ENCODE measurements at places on chromosomes 3 and 15. TPM values are rescaled to one million over a fixed set of nuclear protein-coding genes. Genes with fewer than 3 reads are reported as not detected.

DNA sequence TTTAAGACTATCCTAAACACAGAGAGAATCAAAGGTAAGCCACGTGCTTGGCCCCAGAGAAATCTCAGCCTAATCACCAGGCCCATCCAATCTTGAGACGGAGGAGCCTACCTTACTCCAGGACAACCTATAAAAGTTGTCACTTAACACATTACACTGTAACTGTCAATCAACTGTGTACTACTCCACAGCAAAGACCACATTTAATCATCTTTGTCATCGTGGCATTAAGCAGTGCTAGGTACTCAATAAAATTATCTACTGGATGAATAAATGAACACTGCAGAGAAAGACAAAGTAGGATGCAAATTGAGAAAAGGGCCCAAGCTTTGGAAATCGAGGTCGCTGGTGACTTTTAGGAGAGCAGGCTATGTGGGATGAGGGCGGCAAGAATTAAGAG is 466.7 kb downstream of the SHQ1 start:
- no peaks in the 10 kb centered on the region for H3K27me3 ChIP-seq
- H3K4me3 ChIP-seq: no peak overlapping the region
- no peak for DNase-seq

ACVR2B gene
- total RNA-seq: 6.6 TPM

DNA sequence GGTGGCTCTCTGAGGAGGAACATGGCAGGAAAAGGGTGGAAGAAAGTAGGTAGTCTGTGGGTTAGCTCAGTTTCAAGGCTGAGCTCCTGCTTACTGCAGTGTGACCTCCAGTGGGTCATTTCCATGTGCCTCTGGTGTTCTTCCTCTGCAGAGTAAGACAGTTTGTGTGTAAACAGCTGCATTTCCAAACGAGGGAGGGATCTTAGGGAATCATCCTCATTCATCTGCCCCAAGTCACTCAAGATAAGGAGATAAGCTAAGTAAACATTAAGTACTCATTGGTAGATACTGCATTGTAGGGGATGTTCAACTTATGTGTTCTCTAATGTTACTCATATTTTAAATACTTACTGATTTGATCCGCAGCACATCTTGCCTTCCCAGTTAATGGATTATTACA is 83.6 kb downstream of the CLSTN2 start:
- no peak overlapping the region for H3K27ac ChIP-seq
- H3K27me3 ChIP-seq: no peaks in the 10 kb centered on the region
- H3K36me3 ChIP-seq: no peaks in the 10 kb centered on the region
- DNase-seq: no peak
- H3K4me3 ChIP-seq: no peak overlapping the region

DNA sequence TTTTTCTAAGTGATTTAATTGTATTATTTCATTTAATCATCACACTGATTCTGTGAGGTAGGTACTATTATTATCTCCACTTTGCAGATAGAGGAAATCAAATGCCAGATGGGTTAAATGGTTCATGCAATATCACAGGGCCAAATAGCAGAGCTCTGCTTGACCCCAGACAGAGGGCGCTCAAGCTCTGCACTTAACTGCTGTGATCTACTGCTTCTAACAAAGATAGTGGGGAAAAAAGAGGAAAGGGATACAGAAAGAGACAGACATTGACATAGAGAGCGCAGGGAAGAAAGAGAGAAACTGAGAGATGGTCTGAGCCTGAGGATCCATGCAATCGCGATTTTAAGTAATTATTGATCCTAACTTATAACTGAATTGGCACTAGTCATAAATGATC is 279.1 kb upstream of the THRB start:
- H3K4me1 ChIP-seq: no peaks in the 10 kb centered on the region
- DNase-seq: no peak
- no peaks in the 10 kb centered on the region for H3K27me3 ChIP-seq
- H3K4me3 ChIP-seq: no peak overlapping the region
- H3K36me3 ChIP-seq: no peaks in the 10 kb centered on the region

CLDN16 gene
- not detected for total RNA-seq

MYLK gene
- total RNA-seq: 0.06 TPM

SPTSSB gene
- not detected for total RNA-seq

SFMBT1 gene
- total RNA-seq: 32.8 TPM

DNA sequence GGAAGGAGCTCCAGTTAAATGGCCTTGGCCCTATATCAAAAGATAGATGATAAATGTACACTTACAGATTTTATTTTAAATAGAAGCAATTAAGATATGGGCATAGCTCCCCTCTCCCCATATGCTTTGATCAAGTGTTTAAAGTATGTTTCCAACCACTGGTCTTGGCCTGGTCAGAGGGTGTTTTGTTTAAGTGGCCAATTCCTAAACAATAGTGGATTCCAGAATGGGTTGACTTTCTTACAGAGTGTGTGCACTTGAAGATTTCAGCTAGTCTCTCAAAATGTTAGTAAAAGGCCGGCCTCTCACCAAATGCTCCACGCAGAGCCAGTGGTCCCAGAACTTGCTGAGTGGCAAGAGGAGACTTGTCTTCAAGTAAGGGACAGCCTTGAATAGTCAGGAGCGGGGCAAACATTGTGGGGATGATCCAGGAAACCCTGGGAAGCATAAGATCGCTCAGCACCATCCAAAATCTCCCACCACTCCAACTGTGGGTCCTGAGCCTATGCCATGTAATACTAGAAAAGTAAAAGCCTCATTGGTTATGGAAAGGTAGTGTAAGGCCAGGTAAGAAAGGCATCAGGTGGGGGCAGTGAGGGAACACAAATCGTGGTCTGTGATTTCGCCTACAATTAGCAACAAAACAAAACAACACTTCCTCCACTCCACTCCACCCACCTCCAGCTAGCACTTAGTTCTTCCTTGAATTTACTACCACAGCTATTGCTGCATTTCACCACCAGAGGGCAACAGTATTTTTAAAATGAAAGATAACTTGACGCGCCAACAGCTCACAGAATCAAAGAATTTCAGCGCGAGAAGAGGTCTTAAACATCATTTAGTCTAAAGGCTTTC is 4.8 kb downstream of the RARRES1 start:
- H3K27me3 ChIP-seq: no peaks in the 10 kb centered on the region
- peak overlapping the region; percentile 12 for H3K4me3 ChIP-seq

GRCh38 chr15:51776952-51777569 is 25.7 kb downstream of the TMOD2 start:
- H3K27me3 ChIP-seq: no peaks in the 10 kb centered on the region
- peaks cover 9% of the 10 kb centered on the region for H3K4me1 ChIP-seq
- peaks cover 14% of the 10 kb centered on the region for H3K36me3 ChIP-seq
- DNase-seq: peak; percentile 82
- H3K4me3 ChIP-seq: no peak overlapping the region

CCR3 gene
- not detected for total RNA-seq

DNA sequence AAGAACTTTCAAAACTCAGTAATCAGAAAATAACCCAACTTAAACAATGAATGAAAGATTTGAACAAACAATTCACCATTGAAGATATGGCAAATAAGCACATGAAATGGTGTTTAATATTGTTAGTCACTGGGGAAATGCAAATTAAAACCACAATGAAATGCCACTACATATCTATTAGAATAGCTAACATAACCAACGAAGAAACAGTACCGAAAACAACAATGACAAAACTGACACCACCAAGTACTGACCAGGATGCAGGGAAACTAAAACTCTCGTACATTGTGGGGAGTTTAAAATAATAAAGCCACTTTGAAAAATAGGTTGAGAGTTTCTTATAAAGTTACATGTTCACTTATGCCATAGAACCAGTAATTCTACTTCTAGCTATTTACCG is 69.1 kb downstream of the KBTBD8 start:
- H3K4me1 ChIP-seq: no peaks in the 10 kb centered on the region
- H3K27ac ChIP-seq: no peak overlapping the region
- DNase-seq: no peak

- DNase-seq: no peak
- no peak overlapping the region for H3K4me3 ChIP-seq
- H3K36me3 ChIP-seq: peaks cover 3% of the 10 kb centered on the region
- peaks cover 6% of the 10 kb centered on the region for H3K4me1 ChIP-seq
Measured at GRCh38 chr15:94359716-94360115, 128.4 kb downstream of the MCTP2 start.

VEPH1 gene
- not detected for total RNA-seq

DNA sequence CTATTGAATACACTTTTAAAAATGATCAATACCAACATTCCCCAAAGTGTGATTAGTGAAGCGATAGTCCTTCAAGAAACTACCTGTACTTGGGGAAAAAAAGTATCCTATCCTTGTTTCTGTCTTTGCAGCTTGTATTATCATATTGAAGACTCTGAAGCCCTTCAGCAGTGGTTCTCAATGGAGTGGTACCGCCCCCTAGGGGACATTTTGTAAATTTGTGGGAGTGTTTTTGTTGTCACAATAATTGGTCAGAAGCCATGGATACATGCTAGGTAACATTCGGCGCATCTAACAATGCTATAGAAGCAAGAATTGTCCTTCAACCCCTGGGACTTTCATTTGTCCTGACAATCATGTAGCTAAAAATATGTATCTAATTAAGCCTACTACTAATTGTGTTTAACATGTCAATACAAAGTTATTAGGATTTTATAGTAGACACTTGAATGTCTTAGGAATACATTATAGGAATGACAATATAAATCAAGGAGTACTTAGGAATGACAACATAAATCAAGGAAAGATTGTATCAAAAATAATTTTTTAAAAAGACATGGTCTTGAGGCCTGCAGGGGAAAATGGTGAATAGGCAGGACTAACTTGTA is 53.7 kb downstream of the NMD3 start:
- no peak overlapping the region for H3K27ac ChIP-seq
- peak; percentile 60 for DNase-seq
- no peaks in the 10 kb centered on the region for H3K36me3 ChIP-seq

GABRG3 gene
- total RNA-seq: not detected

DNA sequence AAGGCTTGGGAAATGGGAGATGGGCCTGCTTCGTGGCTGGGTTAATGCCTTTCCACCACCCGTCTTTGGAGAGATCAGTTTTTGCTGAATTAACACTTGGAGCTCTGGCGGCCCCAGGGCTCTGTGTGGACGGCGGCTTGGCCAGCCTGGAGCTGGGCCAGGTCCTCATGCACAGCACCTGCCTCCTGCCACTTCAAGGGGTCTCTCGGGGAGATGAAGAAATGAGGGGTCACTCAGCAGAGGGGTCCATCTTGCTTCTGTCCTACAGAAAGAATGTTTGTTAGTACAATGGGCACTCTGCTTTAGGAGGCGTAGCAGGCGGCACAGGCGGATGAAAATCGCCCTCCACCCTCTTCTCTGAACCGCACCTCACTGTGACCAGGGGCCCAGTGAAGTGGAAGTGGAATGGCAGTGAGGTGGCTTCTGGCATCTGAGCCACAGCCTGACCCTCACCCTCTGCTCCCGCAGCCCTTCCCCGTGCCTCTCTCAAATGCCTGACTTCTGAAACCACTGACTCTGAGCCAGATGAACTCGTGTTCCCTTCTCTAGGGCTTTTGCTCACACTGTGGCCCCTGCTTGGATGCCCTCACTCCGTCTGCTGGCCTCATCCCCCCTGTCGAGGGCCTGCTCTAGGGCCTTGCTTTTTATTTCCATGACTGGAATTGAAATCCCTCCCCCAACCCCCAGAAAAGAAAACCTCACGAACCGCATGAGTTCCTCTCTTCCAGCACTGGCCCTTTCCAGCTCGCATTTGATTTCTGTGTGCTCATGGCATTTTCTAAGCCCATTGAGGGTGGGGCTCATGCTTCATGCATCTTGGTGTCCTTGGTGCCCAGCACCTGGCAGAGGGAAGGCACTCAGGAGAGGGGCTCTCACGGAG is 42.2 kb downstream of the CHDH start:
- no peaks in the 10 kb centered on the region for H3K27me3 ChIP-seq
- no peak overlapping the region for H3K27ac ChIP-seq
- no peak overlapping the region for H3K4me3 ChIP-seq
- H3K36me3 ChIP-seq: no peaks in the 10 kb centered on the region
- DNase-seq: no peak
- no peaks in the 10 kb centered on the region for H3K4me1 ChIP-seq

GRCh38 chr15:74869726-74870407 is 3.3 kb downstream of the SCAMP2 start:
- peak; percentile 57 for DNase-seq
- peak overlapping the region; percentile 94 for H3K4me3 ChIP-seq
- peaks cover 78% of the 10 kb centered on the region for H3K4me1 ChIP-seq
- H3K36me3 ChIP-seq: peaks cover 67% of the 10 kb centered on the region
- no peaks in the 10 kb centered on the region for H3K27me3 ChIP-seq
- H3K27ac ChIP-seq: peak overlapping the region; percentile 90

DNA sequence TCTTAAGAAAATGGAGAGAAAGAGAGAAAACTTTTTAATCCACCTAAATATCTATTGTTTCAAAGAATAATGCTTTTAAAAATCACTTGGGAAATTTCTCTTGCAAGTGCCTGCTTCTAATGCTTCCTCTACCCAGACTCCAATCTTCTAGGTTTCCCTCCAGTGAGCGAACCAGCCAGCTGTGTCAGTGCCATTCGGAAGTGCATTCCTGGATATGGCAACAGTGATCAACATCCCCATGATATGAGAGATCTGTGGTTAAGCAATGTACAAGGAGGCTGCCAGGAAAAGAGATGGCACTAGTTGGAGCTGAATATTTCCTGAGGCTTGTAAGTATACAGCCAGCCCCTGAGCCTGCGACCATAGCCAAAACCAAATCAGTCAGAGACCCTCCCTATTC is 53.3 kb upstream of the KCNMB2 start:
- no peak for DNase-seq
- no peak overlapping the region for H3K27ac ChIP-seq
- peaks cover 2% of the 10 kb centered on the region for H3K27me3 ChIP-seq
- H3K36me3 ChIP-seq: no peaks in the 10 kb centered on the region
- no peak overlapping the region for H3K4me3 ChIP-seq
- no peaks in the 10 kb centered on the region for H3K4me1 ChIP-seq

DNA sequence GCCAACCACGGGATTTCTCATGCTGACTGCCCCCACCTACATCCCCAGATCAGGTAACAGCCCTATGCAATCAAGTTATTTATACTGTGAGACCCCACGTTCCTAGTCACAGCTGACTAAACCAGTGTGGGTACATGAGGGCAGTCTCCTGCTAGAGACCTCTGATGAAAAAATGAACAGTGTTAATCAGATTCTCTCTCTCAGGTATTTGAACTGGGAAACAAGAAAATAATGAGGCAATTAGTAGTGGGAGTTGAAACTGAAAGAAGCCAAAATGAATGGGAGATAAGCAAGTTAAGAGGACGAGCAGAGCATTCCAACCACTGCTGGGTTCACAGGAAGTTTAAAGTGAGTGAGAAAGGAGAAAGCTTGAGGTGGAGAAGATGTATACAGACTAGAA is 98.5 kb upstream of the MYO5C start:
- no peak overlapping the region for H3K27ac ChIP-seq
- peaks cover 23% of the 10 kb centered on the region for H3K36me3 ChIP-seq
- no peaks in the 10 kb centered on the region for H3K27me3 ChIP-seq
- peaks cover 4% of the 10 kb centered on the region for H3K4me1 ChIP-seq

DNA sequence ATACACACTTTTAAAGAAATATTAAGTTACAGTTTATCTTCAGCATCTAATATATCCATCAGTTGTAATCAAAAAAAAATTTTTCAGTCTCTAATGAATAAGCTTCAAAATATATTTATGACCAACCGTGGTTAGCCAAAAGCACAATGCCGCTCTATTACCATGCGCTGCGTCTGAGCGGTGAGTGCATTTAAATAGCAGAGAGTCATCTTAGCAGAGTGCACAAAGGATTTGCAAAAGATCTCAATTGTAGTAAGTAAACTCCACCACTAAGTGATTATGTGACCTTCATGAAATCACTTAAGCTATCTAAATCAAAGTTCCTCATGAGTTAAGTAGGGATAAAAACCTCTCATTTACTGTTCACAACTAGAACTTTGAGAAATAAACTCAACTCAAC is 4.9 kb downstream of the TP63 start:
- no peak overlapping the region for H3K4me3 ChIP-seq
- no peaks in the 10 kb centered on the region for H3K27me3 ChIP-seq
- H3K27ac ChIP-seq: no peak overlapping the region
- H3K4me1 ChIP-seq: peaks cover 7% of the 10 kb centered on the region
- no peaks in the 10 kb centered on the region for H3K36me3 ChIP-seq

All from activated CD4-positive, alpha-beta T cell treated with anti-CD3 and anti-CD28 coated beads, Interleukin-2, amount 10 ng/mL, durations not matched to agents 7 days and 5 days (primary cell).